ENCODE measurements at places on chromosomes 13 and 19.

GRCh38 chr19:41910992-41911888, 17.0 kb downstream of the ERFL start:
- DNase-seq: no peak

- DNase-seq: no peak
Observed at GRCh38 chr19:37218592-37218935, 550 bp downstream of the ZNF383 start.

GRCh38 chr19:50739132-50739913, 16.2 kb downstream of the CLEC11A start:
- DNase-seq: no peak

GRCh38 chr13:98039261-98039660, 85.8 kb downstream of the IPO5 start:
- DNase-seq: no peak

DNA sequence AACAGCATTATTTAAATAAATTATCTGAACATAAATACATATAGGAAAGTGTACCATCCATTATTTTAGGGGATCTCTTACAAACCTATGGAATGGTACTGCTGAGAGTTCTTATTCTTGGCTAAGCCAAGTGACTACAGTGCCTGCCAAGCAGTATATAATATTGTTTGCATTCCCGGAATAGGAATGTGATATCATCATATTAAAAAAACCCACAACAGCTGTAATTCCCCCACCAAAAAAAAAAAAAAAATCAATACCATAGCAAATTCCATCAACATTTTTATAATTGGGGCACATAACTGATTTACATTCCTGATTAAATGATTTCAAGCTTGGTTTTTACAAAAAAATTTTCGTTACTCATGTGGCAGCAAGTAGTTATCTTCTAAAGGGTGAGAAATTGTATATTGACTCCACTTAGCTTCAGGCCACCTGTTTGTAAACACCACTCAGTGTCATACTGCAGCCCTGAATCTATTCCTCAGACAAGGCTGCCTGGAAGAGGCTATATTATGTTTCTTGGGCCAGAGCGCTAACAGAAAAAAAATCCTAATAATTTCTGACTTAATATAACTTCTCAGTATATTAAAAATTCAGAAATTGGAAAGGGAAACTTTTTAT, 278.1 kb downstream of the DNAJC15 start:
- DNase-seq: no peak

GRCh38 chr19:35294859-35295791, 3.2 kb downstream of the MAG start:
- no peak for DNase-seq
